Psoas muscle (tissue), 8 donors: ENCODE measurements at places on chromosomes 6 and 20. TPM values are rescaled to one million over a fixed set of nuclear protein-coding genes. Genes with fewer than 3 reads are reported as not detected.

Gene TTLL9
- not detected for total RNA-seq

Gene CENPW
- 2.7 TPM for total RNA-seq

Gene MYB
- not detected for total RNA-seq

Gene SNAP25
- not detected for total RNA-seq

Gene CPNE5
- total RNA-seq = 1.0 TPM

Gene LRRC73
- not detected for total RNA-seq

Gene RRAGD
- 126 TPM for total RNA-seq

Gene FNDC1
- 0.07 TPM for total RNA-seq

Gene LINC00237
- total RNA-seq = not detected

Gene TNNC2
- 3,158 TPM for total RNA-seq

Gene MCCD1
- total RNA-seq = not detected

Gene CALHM4
- total RNA-seq = 0.27 TPM

Gene TRIM10
- total RNA-seq = 0.10 TPM

DNA sequence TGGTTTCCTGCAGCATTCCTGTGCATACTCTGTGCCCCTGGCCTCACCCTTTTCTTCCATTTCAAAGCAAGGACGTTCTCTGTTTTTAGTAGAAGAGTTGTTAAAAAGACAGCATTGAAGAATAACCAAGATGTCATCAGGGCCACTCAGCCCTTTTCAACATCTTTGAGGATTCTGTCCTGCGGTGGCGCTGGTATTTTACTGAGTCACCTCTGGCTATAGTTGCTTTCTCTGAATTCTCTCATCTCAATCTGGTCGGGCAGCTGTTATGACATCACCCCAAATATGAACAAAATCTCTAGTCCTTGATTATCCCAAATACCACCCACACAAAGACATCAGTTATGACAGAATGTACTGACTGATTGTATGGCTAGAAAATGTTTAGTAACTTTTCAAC lies 204.2 kb downstream of the GRIK2 start:
- H3K36me3 ChIP-seq = no peaks in the 10 kb centered on the region
- no peak overlapping the region for H3K4me3 ChIP-seq

GRCh38 chr20:35318502-35319157 lies 26.4 kb upstream of the FAM83C start:
- peak; percentile 59 for DNase-seq
- H3K4me1 ChIP-seq = peaks cover 16% of the 10 kb centered on the region
- no peaks in the 10 kb centered on the region for H3K27me3 ChIP-seq
- H3K36me3 ChIP-seq = no peaks in the 10 kb centered on the region

DNA sequence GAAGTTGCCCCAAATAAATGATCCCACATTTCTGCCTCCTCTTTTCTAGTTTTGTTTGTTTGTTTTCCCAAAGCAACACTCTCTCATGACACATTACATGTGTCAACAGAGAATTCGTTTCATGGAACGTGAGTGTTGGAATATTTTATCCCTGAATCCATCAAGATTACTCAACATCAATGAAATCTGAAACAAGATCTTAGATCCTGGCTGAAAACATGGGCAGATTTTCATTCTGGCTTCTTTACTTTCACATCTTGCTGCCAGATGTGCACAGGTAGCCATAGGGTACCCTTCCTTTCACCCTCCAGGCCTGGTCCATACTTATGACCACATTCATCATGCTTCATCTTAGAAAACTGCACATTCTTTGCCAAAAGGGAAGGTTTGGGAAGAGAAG lies 347.0 kb downstream of the DOK5 start:
- no peak overlapping the region for H3K27ac ChIP-seq
- H3K4me1 ChIP-seq = no peaks in the 10 kb centered on the region
- no peaks in the 10 kb centered on the region for H3K27me3 ChIP-seq
- H3K4me3 ChIP-seq = no peak overlapping the region

DNA sequence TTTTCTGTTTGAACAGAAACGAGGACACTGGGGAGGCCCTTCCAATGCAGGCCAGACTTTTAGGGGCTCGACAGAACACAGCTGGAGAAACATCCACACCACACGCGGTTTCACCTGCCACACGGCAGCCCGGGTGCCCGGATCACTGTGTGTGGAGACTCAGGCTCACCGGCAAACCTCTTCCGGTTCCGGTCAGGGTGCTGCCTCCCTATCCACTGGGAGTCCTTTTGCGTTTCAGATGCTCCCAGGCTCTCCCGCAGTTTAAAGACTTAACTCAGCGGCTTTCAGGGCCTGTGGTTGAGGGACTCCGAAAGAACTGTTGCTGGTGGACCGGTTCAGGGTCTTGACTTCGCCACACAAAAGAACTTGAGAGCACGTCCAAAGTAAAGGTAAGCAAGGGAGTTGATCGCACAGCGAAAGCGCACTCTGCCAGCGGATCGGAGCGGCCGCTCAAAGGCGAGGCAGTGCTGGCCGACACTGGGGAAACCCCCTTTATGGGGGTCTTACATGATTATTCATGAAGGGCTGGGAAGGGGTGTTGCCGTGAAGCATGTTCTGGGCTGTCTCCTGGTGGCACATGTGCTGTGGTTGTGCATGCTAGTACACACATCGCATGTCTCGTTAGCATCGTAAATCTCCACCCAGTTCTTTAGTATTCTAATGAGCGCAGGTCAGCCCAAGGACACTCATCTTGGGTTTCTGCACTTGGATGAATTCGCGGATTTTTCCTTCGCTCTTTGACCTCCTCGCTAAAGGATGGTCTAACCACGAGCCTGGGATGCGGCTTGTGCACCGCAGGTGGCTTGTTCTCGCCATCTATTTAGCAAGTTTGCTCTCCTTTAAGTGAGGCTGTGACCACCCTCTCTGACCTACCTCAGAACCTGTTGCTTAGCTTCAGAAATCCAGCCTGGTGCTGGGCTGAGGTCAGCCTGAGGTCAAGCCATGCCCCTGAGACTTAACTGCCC lies 180.3 kb downstream of the CDH26 start:
- H3K36me3 ChIP-seq = no peaks in the 10 kb centered on the region
- H3K4me3 ChIP-seq = peak overlapping the region; percentile 64
- no peaks in the 10 kb centered on the region for H3K27me3 ChIP-seq
- H3K4me1 ChIP-seq = no peaks in the 10 kb centered on the region
- peak overlapping the region; percentile 71 for H3K27ac ChIP-seq

- no peaks in the 10 kb centered on the region for H3K36me3 ChIP-seq
- peak overlapping the region; percentile 58 for H3K27ac ChIP-seq
- no peak overlapping the region for H3K4me3 ChIP-seq
- H3K4me1 ChIP-seq = peaks cover 53% of the 10 kb centered on the region
- DNase-seq = no peak
These were observed 72.3 kb upstream of the DST start for GRCh38 chr6:56714982-56715456.

- no peak for DNase-seq
- H3K36me3 ChIP-seq = no peaks in the 10 kb centered on the region
- peaks cover 80% of the 10 kb centered on the region for H3K4me1 ChIP-seq
These were observed 25.5 kb downstream of the CLIC5 start for GRCh38 chr6:45990162-45990561.

- no peaks in the 10 kb centered on the region for H3K27me3 ChIP-seq
- peaks cover 60% of the 10 kb centered on the region for H3K4me1 ChIP-seq
- H3K36me3 ChIP-seq = no peaks in the 10 kb centered on the region
- no peak overlapping the region for H3K4me3 ChIP-seq
- H3K27ac ChIP-seq = peak overlapping the region; percentile 43
These were observed 27.3 kb downstream of the RAMACL start for GRCh38 chr6:166559211-166559610.

GRCh38 chr6:142853244-142854180 lies 91.5 kb downstream of the HIVEP2 start:
- peaks cover 78% of the 10 kb centered on the region for H3K4me1 ChIP-seq
- no peak overlapping the region for H3K4me3 ChIP-seq
- H3K27ac ChIP-seq = peak overlapping the region; percentile 89
- no peaks in the 10 kb centered on the region for H3K27me3 ChIP-seq

- no peaks in the 10 kb centered on the region for H3K27me3 ChIP-seq
- H3K4me1 ChIP-seq = no peaks in the 10 kb centered on the region
- DNase-seq = no peak
- H3K36me3 ChIP-seq = no peaks in the 10 kb centered on the region
- H3K4me3 ChIP-seq = no peak overlapping the region
These were observed 116.4 kb upstream of the KCNQ5 start for GRCh38 chr6:72505446-72505845.

DNA sequence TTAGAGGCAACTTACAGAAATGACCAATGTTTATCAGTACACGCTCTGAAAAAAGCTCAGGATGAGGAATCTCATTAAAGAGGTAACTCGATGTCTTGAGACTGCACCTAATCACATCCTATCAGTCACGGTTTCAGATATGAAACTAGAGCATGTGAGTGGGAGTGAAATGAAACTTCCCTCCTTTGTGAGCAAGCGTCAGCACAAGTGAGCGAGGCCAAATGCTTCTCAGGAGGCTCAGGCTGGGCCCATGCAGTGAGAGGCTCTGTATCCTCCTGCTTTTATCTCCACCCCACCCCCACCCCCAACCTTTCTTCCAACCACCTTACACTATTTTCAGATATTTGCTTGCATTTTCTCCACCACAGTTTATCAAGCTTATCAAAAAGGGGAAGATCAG lies 140.8 kb upstream of the RIMS1 start:
- no peaks in the 10 kb centered on the region for H3K27me3 ChIP-seq
- DNase-seq = no peak
- no peaks in the 10 kb centered on the region for H3K4me1 ChIP-seq

DNA sequence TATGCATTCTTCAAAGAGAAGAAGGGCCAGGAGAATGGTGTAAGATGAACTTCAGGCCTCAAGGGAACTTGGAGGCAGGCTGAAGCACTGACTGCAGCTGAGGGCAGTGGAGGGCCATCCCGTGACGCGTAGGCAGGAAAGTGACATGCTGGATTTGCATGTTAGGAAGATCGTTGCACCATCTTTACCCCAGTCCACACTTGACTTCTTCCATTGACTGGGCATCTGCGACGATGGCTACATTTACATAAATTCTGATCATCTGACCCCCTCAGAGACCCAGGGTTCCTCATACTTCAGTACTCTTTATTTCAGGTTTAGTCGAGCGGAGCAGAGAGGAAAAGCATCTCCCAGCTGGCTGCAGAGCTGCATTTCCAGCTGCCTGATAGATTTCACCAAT lies 180.2 kb downstream of the PTPRT start:
- H3K4me3 ChIP-seq = no peak overlapping the region
- H3K36me3 ChIP-seq = no peaks in the 10 kb centered on the region
- no peak overlapping the region for H3K27ac ChIP-seq
- H3K4me1 ChIP-seq = no peaks in the 10 kb centered on the region
- no peaks in the 10 kb centered on the region for H3K27me3 ChIP-seq

GRCh38 chr20:64049060-64049877 lies at the start of gene SOX18:
TSS of gene SOX18 (minus strand) at chr20:64049639. CDS start at chr20:64049516, 123 bp downstream.
- H3K4me1 ChIP-seq = no peaks in the 10 kb centered on the region
- no peak for DNase-seq
- no peaks in the 10 kb centered on the region for H3K27me3 ChIP-seq

DNA sequence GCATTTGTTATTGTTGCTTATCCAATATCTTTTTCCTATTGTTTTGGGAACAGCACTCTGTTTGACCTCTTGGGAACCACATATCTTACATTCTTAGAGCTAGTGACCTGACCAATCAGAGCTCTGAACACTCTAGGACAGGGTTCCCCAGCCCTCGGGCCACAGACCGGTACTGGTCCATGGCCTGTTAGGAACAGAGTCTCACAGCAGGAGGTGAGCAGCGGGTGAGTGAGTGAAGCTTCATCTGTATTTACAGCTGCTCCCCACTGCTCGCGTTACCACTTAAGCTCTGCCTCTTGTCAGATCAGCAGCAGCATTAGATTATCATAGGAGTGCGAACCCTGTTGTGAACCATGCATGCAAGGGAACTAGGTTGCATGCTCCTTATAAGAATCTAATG lies 226.0 kb upstream of the TSHZ2 start:
- no peak overlapping the region for H3K4me3 ChIP-seq
- no peak overlapping the region for H3K27ac ChIP-seq
- H3K36me3 ChIP-seq = no peaks in the 10 kb centered on the region
- DNase-seq = no peak
- H3K27me3 ChIP-seq = no peaks in the 10 kb centered on the region

GRCh38 chr20:61951695-61952533 lies 113.8 kb downstream of the TAF4 start:
- no peak overlapping the region for H3K4me3 ChIP-seq
- no peaks in the 10 kb centered on the region for H3K4me1 ChIP-seq
- no peak for DNase-seq
- no peaks in the 10 kb centered on the region for H3K36me3 ChIP-seq

DNA sequence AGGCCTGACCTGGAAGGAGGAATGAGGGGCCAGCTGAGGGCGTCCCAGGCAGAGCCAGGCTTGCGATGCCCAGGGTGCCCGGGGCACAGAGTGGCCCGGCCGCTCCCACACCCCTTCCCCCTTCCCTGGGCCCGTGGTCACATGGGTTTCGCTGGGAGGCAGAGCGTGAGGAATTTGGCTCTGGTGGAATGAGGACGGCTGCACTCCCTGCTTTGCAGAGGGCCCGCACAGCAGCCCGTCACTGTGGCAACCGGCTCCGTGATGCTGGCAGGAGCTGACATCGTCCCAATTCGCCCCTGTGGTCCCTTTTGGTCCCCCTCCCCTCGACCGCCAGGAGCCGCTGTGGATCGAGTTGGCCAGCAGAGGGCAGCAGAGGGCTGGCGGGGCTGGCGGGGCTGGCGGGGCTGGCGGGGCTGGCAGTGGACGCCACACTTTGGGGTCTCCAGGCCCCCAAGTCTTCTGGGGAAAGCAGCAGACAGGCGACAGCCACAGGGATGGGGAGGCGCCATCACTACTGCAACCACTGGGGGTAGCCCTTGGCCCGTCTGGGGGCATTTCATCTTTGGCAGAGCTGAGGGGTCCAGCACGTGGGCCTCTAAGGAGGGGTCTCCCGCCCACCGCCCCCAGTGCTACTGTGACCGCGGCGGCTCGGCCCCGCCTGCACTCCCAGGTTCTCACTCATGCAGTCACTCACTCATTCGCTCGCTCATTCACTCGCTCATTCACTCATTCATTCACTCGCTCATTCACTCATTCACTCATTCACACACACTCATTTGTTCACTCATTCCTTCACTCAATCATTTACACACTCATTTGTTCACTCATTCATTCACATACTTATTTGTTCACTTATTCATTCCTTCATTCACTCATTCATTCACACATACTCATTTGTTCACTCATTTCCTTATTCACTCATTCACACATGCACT lies 49.7 kb upstream of the BHLHE23 start:
- H3K4me1 ChIP-seq = peaks cover 4% of the 10 kb centered on the region
- DNase-seq = peak; percentile 37
- no peak overlapping the region for H3K27ac ChIP-seq
- no peaks in the 10 kb centered on the region for H3K36me3 ChIP-seq
- H3K27me3 ChIP-seq = no peaks in the 10 kb centered on the region

DNA sequence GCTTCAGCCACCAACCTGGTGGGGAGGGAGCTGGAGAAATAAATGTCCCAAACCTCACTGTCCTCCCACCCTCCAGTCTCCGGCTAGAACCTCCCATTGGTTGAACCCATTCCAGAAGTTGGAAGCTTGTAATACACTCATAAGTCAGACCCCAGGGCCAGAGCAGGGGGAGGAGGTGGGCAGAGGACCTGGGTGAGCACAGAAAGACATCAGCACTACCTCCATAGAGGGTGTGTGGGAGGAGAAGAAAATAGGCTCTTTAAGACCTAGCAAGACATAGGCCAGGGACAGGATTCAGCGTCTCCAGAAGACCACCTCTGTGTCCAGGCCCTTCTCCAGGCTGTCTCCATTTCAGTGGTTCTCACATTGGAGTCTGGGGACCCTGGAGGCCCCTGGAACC lies 73.3 kb upstream of the TOP1 start:
- peaks cover 7% of the 10 kb centered on the region for H3K27me3 ChIP-seq
- no peaks in the 10 kb centered on the region for H3K36me3 ChIP-seq
- no peak for DNase-seq
- H3K27ac ChIP-seq = no peak overlapping the region
